ENCODE measurements at places on chromosomes 11 and 22.

DNA sequence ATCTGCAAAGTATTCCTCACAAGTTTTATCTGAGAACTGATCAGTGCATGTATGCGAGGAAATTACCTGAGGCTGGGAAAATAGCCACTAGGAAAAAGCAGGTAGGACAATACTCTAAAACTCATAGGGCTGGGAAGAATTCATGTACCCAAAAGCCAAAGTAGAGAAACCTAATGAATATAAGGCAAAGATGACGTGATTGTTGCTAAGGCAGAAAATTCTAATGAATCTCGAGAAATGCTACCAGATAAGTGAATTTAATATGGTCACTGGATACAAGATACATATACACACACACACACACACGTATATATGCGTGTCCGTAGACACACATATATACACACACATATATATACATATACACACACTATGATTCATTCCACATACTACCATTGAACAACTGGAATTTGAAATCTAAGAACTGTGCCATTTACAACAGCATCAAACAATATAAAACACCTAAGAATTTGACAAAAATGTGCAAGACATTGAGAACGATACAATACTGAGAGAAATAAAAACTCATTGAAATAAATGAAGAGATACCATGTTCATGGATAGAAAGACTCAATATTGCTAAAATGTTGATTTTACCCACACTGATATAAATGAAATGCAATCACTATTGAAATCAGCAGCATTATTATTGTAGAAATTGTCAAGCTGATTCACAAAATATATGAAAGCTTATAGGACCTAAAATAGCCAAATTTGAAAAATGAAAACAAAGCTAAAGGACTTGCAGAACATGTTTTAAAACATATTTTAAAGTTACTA is 46.4 kb downstream of the ARHGAP20 start:
- DNase-seq: no peak

DNA sequence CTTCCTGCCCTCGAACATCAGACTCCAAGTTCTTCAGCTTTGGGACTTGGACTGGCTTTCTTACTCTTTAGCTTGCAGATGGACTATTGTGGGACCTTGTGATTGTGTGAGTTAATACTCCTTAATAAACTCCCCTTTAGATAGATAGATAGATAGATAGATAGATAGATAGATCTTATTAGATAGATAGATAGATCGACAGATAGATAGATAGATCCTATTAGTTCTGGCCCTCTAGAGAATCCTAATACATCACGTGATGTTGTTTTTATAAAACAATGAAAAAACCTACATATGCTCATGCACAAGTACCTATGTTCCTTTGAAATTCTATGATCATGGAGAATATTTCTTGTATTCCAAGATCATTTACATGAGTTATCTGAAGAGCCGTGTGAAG is 23.9 kb downstream of the APOBEC3H start:
- DNase-seq: no peak

- no peak for DNase-seq
Measured at GRCh38 chr22:24440270-24440717, 12.9 kb downstream of the ADORA2A start.

GRCh38 chr11:28770806-28771205 is 662.6 kb downstream of the METTL15 start:
- no peak for DNase-seq

DNA sequence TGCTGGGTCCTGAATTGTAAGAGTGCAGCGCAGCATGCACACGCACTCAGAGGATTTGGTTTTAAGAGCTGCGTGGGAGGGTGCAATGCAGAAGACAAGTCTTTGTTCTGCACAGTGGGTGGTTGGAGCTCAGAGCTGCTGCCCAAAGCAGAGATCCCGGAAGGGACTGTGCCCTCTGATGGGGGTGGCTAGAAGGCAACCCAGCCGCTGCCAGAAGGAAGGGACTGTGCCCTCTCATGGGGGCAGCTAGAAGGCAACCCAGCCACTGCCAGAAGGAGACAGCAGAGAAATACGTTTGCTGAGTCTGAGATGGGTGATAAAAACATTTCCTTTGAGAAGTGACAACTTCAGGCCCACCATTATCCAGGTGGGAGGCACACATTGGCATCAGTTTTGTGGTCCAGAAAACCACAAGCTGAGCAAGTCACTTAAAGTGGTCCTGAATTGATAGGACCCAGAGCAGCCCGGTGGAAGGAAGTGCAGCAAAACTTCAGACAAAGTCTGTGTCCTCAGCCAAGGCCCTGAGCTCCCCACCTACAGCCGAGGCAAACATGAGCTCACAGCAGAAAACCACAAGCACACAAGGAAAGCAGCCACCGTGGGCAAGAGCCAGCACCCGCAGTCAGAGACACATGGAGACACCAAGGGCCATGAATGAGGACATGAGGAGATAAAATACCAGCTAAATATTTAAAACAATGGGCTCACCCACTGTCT is 4.3 kb downstream of the KRTAP5-6 start:
- no peak for DNase-seq

DNA sequence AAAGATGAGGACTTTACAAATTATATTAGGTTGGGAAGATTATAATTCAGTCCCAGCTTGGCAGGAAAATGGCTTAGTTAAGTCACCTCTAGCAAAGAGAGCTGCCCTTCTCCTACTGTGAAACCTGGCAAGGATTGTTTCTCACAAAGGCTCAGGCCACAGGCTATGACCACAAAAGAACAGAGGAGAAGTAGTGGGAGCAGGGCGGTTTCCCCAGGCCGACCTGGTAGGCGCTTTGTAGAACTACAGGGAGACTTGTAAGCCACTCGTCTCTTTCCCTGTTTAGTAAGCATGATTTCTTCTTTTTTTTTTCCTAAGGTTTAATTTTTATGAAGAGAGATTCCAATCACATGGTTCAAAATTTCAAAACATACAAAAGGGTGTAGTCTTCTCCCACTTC is 4.6 kb downstream of the SNAP29 start:
- DNase-seq: no peak

- DNase-seq: no peak
Measured at GRCh38 chr11:27300974-27301373, 62.0 kb downstream of the CCDC34 start.

DNA sequence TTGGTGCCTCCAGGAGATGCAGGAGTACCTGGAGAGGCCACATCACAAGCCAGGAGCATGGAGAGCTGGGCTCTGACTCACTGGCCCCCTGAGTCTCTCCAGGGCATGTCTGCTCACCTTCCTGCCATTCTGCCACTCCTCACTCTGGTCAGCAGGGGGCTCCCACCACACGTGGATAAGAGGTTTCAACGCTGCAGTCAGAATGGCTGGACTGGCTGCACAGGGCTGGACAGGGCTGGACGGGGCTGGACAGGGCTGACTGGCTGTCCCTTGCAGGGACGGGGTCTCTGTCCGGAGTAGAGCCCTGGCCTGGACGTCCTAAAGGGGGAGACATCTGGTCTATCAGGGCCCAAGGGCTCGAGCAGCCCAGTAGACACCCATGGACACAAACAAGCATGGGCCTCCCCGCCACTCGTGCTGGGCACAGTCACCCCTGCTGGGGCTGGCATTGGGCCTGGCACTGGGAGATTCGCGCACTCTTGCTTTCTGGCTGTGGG is 34.6 kb downstream of the CYTH4 start:
- no peak for DNase-seq

GRCh38 chr22:44523981-44524759 is 26.1 kb upstream of the RTL6 start:
- peak; percentile 27 for DNase-seq
